ENCODE measurements at places on chromosomes 2 and 18. TPM values are rescaled to one million over a fixed set of nuclear protein-coding genes. Genes with fewer than 3 reads are reported as not detected.

DNA sequence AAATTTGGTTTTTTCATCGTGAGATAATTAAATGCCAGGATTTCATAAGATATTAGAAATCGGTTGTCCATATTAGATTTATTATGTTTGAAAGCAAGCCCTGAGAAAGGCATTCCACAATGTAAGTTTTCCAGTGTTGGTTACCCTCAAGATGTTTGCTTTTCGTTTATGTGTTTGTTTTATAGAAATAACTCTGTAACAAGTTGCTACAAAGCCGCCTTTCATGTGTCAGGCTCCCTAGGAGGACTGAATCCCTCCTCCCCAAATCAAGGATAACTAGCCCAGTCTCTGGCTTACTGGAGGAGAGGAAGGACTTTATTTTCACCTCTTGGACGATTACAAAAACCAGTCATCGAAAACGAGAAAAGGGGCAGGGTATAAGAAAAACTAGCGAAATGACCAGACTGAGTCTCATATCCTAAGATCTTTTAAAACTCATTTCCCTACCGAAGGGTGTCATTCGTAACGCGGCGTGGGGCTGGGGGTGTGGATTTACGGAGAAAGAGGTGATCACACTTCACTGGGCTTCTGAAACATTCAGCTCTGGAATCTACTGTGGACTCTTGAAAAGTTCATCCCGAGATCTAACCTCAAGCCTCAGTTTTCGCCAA lies 1.0 kb upstream of the PEX13 start:
- no peak for DNase-seq

DNA sequence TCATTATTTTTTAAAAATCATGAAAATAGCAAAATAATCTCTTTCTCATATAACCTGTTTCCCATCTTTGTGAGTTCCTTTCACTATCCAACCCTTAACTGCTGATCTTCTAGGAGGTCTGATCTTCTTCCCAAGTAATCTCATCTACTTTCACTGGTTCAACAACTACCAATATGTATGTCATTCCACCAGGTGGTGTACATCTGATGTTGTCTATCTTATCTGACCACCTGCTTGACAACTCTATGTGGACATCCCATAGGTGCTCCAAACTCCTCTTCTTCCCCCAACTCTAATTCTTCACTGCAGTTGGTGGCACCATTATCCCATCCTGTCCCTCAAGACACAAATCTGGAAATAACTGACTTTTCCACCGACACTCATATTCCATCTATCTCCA lies 62.5 kb downstream of the FAM228A start:
- DNase-seq = no peak

- no peak for DNase-seq
Measured at GRCh38 chr2:59529726-59530125, 1023.7 kb downstream of the BCL11A start.

GRCh38 chr2:239048736-239049135 lies 200.9 kb downstream of the TWIST2 start:
- no peak for DNase-seq

DNA sequence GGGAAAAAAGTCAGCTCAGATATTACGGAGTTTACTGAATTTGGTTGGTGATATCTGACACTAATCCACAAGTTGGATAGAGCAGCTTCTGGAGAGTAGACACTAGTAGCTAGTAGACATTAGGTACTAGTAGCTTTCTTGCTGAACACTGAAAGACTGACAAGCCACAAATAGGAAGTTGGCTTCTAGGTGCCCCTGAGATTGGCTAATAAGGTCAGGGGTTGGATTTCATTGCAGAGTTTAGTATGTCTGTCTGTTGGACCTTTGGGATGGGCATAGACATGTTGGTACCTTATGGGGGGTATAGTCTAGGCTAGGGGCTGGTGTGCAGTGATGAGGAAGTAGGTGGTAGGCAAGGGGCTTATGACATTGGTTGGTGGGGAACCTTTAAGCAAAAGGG lies 164.9 kb upstream of the LRRTM1 start:
- no peak for DNase-seq

Gene ETAA1
- 10.7 TPM for total RNA-seq

- DNase-seq = no peak
Measured at GRCh38 chr18:9925795-9926194, 12.0 kb downstream of the VAPA start.

GRCh38 chr18:67599277-67599676 lies 82.8 kb upstream of the DSEL start:
- DNase-seq = no peak

GRCh38 chr2:216420367-216421101 lies 8.2 kb downstream of the SMARCAL1 start:
- no peak for DNase-seq

Gene VPS54
- 14.9 TPM for total RNA-seq

Gene ALPG
- total RNA-seq = not detected

Gene CRACDL
- total RNA-seq = 0.32 TPM

GRCh38 chr2:219444566-219445091 lies 10.0 kb downstream of the SPEG start:
- no peak for DNase-seq

Gene FAM161A
- total RNA-seq = 3.7 TPM

DNA sequence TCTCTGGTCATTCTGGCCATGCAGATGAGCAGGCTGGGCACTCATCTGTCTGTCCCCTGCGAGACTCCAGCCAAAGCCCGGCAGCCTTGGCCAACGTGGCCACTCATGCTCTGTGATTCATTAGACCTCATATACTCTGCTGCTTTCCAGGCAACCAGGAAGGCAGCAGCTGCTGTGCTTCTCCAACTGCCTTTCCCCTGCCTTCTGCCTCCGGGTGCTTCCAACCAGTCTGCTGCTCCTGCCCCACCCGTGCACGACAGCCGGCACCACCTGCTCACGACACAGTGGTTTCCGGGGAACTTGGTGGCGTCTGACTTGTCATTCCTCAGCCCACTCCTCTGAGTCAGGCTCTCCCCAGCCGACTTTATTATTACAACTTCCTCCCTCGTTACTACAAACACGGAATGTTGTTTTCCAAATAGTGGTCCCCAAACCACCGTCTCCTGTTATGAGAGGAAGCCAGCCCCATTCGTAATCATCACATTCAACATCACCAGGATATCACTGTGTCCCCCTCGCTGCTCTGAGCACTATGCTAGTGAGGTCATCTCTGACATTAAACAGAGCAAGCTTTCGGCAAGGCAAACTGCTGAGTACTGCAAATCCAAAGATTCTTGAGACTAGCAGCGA lies 392.4 kb downstream of the ALK start:
- DNase-seq = no peak

GRCh38 chr18:79863161-79864005 lies 65.6 kb downstream of the KCNG2 start:
- DNase-seq = no peak

DNA sequence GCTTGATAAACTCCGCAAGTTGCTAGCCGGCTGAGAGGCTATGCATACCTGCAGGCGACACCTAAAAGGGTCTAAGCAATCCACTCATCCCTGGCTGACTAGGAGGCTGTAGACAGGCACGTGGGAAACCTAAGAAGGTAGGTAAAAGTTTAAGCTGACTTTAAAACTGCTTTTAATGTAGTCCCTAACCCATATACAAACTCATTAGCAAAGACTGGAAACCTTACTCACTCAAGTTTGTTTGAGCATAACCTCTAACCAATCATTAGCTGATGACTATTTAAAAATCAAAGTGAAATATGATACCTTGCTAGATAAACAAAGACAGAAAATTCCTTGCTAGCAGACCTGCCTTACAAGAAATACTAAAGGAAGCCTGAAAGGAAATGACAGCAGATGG lies 106.4 kb downstream of the EXOC6B start:
- DNase-seq = no peak

Gene APLF
- 3.0 TPM for total RNA-seq

DNA sequence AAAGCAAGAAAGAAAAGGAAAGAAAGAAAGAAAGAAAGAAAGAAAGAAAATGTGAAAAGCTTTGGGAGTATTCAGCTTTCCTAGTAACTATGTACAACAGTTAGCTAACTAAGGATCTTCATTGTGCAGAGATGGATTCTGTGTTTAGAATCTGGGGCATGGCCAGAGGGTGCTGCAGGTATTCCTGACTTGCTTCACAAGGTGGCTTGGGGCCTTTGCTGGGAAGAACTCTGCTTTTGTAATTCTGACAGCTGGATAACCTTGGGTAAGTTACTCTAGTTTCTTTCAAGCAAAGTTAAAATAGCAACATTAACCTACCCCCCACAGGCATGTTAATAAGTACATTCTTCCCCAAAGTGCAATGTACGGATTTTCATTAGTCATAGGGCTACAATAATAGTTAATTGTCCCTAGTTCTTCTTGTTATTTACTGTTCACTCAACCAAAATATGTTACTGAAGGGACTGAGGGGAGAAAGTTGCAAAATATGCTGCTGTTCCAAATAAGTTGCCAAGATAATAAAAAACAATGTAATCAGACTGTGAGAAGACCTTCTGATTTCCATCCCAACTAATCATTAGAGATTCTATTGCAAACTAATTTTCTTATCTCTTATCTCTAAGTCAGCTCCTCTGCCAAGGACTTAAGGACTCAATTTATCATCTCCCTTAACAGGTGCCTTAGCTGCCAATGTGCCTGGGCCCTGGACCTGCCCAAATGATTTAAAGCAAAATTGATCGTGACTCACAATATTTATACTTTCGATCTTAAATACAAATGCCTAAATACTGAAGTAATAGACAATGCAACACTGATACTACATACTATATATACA lies 50.3 kb downstream of the SERPINB8 start:
- no peak for DNase-seq

DNA sequence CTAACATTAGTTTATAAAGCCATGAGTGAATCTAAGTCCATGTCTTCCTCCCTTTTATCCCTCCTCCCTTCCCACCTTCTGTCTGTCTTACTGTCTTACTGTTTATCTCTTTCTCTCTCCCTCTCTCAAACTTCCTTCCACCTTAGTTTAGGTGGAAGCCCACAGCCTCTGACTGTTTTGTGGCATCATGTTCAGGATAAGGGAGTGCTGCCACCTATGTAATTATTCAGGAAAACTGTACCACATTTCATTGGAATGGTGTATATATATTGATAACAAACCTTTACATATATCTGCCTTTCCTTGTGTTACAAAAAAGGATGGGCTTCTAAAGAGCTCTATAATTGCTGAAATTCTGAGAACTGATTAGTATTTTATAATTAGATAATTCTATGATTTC lies 48.7 kb downstream of the NETO1 start:
- DNase-seq = no peak

GRCh38 chr2:62457556-62457955 lies 48.4 kb downstream of the TMEM17 start:
- no peak for DNase-seq

Gene B4GALT6
- total RNA-seq = 3.0 TPM

GRCh38 chr2:119723784-119724467 lies 35.8 kb upstream of the PTPN4 start:
- DNase-seq = no peak

Gene ZNF532
- 0.71 TPM for total RNA-seq

DNA sequence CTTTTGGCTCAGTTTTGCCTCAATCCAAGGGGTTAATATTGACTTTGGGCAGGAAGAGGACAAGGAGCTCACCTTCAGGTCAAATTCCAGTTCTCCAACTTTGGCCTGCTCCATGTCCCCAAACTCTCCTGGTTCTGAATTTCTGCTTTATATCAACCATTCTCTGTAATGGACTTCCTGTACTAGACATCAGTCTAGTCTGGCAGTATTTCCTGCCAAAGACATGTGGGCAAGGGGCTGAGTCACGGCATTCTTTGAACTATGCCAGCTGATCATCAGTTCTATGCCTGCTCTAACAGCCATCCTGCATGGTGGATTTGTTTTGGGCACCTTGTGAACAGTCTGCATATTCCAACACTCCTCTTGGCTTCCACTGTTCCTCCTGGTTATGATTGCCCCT lies 199.4 kb downstream of the ZEB2 start:
- DNase-seq = no peak

DNA sequence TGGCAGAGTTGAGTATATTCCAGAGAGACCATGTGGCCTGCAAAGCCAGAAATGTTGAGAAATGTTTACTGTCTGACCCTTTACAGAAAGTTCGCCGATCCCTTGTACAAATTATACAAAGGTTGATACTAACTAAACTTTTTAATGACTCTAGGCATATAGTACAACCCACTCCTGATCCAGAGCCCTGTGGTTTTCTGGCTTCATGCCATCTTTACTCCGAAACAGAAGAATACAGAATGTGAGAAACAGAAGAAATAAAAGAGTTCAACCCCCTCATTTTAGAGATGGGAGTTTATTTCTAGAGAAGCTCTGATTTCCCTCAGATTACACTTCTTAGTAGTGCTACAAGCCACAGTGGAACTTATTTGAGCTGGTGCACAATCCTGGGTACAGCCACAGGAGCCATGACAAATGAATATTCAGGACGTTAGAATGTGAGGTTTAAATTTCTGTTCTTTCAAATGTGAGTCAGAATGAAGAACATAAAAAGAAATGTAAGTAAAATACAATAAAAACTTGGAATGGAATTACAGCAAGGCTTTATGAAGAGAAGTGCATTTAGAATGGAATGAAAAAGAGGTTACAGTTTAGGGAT lies 38.0 kb upstream of the SMCHD1 start:
- DNase-seq = no peak

- DNase-seq = no peak
Measured at GRCh38 chr2:25639131-25639530, 34.2 kb downstream of the DTNB start.

Gene KHK
- 12.4 TPM for total RNA-seq

DNA sequence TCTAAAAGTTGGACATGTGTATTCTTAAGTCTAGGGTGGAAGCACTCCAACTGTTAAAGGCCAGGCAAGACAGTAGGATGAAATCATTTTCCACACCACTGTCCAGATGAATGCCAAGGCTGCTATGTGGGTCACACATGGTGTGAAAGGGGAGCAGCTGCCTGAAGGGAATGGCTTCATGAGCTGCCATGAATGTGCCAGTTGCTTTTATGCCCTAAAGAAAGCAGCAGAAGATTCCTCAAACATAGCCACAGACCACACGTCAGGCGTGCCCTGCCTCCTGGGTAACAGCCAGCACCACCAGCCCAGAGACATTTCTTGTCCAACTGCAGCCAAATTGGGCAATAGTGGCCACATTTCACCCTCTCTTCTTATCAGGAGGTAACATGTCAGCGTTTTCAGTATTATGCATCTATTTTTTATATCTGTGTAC lies 130.2 kb downstream of the MTCL1 start:
- no peak for DNase-seq

GRCh38 chr2:239687441-239687840 lies 286.6 kb upstream of the HDAC4 start:
- DNase-seq = no peak

Gene RESP18
- total RNA-seq = not detected

GRCh38 chr2:212089873-212090272 lies 448.7 kb downstream of the ERBB4 start:
- no peak for DNase-seq

DNA sequence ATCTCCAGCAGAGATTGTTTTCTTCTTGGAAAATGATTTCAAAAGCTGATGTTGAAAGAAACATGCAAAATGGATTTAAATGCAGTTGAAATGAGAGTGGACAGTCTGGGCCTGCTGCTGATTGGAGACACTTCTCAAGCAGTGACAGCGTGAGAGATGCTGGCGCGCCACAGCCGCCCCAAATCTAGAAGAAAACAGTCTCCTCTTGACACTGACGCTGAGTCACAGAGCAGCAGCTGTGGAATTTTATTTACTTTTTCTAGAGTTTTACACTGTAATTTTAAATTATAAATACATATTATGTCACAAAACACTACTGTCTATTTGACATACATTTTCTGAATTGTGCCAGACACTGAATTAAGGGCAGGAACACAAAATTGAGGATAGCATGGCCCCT lies 121.8 kb upstream of the TMEM200C start:
- DNase-seq = no peak

- no peak for DNase-seq
Measured at GRCh38 chr18:55461848-55462247, 126.1 kb downstream of the TCF4 start.

Data from activated T-helper 1 cell treated with anti-CD3 and anti-CD28 coated beads, Interleukin-12 subunit alpha, Interleukin-12 subunit beta, Interleukin-2, Interleukin-4 antibody, amounts not matched to agents 30 ng/mL and 10 ng/mL and 1 ng/mL, durations not matched to agents 14 hours and 24 hours and 36 hours (primary cell).